ENCODE measurements at places on chromosomes 2 and 18. TPM values are rescaled to one million over a fixed set of nuclear protein-coding genes. Genes with fewer than 3 reads are reported as not detected.

GRCh38 chr2:3257166-3257565, 120.5 kb downstream of the EIPR1 start:
- no peak for DNase-seq

DNA sequence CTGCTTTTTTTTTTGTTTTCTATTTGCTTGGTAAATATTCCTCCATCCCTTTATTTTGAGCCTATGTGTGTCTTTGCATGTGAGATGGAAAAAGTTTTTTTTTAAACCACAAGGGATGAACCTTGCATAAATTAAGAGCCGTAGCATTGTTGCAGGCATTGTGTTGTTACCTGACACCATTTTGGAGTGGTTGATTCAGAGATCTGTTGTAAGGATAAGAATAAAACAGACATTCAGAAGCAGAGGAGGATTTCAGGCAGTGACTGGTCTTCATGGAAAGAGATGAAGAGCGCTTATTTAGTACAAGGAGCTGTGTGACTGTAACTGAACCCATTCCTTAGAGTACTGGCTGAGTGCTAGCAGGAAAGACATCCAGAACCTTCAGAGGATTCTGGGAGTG, 101.2 kb downstream of the LTBP1 start:
- no peak for DNase-seq

GRCh38 chr18:47901624-47902362, 28.7 kb downstream of the SMAD2 start:
- DNase-seq: no peak

RNF125 gene
- polyA plus RNA-seq: 2.8 TPM

KCMF1 gene
- polyA plus RNA-seq: 55.5 TPM
